ENCODE measurements at places on chromosomes 6 and 20.

- no peak for DNase-seq
Observed at GRCh38 chr6:69180361-69181067, 545.4 kb downstream of the ADGRB3 start.

DNA sequence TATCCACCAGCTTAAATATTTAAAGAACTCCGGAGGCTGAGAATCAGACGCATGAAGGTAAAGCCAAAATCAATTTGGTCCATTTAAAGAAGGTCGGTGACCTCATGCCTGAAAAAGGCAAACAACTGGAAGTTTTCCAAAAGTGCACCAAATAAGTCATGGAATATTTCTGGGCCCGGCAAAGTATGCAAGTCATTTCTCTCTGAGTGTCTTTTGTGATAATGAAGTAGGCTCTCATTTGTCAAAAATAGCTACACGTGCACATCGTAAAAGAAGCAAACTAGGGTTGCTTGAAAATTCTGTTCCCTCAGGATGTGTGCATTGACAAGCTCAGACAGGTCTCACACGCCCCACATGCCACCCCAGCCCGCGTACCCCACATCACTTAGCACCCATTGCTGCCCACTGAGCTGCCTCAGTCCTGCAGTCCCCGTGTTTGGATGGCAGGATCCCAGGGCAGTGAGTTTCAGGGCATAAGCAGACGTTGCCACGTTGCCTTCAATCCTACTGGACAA is 20.5 kb upstream of the PYGB start:
- no peak for DNase-seq

GRCh38 chr6:132390451-132390850 is 10.8 kb downstream of the MOXD1 start:
- no peak for DNase-seq

DNA sequence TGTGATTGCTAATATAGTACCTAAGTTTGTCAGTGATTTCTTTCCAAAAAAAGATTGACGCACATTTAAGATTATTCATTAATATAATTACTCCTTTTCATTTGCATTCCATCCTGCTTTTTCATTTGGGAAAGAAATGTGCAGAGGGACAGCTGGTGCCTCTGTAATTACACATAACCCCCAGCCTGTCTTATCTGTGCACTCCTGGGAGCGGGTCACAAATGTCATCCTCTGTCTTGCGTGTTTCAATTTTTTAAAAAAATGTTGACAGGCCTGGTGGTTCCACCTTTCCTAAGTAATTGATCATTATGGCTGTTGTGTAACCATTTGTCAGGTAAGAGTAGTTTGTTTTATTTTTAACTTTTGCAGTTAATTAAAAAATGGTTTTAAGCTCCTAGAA is 92.7 kb downstream of the SLX4IP start:
- no peak for DNase-seq

GRCh38 chr6:37990762-37991525 is 171.4 kb downstream of the ZFAND3 start:
- no peak for DNase-seq

DNA sequence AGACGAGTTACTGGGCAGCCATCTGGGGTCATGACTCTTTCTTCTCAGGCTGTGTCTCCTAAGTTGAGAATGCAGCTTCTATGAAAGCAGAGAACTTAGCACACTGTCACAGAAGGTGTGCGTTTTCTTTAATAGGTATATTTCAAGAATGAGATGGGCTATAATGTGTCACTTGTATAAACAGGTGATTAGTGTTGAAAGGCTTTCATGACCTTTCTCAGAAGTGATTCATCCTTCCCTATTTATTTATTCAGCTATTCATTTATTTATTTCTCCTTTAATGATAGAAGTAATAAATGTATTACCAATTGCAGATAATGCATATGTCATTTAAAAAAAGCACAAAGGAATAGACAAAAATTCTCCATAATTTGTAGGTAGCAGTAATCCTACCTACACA is 157.2 kb upstream of the COL21A1 start:
- no peak for DNase-seq

GRCh38 chr6:26130581-26131249 is 43.5 kb downstream of the HFE start:
- no peak for DNase-seq

DNA sequence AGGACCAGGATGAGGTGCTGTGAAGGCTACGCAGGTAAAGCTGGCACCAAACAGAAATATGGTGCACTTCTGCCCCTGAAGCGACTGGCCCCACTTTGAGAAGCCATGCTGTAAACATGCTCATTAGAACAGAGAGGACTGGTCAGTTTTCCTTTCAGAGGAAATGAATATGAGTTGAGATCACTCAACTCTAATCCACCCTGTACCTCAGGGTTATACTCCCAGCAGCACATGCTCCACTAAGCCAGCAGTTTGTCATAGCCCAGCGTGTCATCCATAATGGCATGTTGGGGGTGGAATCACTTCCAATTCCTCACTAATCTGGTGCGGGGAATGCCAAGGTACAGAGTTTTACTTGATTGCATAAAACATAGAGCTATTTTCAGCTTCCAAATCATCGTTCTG is 98.1 kb downstream of the HIVEP2 start:
- DNase-seq = no peak

DNA sequence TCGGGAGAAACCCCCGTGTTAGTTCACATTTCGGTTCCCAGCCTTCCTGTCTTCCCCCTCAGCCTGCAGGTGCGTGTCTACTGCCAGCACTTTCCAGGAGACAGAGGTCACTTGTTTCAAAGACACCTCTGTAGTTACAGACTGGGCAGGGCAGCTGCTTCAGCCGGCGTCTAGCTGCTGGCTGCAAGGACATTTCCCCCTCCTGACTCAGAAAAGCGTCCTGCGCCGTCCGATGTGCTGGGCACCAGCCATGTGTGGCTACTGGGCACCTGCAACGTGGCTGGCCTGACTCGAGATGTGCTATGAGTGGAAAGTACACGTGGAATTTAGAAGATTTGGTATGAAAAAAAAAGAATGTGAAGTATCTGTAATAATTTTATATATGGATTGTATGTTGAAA is 37.6 kb downstream of the RRBP1 start:
- DNase-seq = no peak

DNA sequence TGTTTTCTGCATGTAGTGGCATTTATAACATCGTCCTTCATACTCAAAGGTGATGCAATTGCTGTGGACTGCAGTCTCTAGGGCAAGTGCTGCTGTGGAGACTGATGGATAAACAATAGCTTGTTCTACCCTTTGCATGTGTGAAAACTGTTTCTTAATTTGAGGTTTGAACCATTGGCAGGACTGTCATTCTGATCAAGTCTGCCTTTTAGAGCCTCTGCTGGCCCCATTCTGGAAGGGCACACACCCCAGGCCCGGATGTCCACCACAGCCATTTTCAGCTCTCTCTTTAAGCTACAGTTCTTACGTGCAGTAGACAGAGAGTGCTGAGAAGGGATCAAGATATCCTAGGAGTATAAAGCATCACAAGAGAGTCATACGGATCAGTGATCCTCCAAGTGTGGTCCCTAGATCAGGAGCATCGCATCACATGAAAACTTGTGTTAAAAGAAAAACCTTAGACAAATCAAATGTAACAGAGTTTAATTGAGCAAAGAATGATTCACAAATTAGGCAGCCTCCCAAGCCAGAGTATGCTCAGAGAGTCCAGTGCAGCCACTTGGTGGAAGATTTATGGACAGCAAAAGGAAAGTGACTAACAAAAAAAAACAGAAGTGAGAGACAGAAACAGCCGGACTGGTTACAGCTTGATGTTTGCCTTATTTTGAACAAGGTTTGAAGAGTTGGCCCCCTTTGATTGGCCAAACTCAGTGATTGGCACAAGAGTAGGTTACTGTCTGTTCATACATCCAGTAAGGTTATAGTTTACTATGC is 52.0 kb downstream of the FRK start:
- DNase-seq = peak; percentile 55

- peak; percentile 34 for DNase-seq
Observed at GRCh38 chr20:20864351-20865096, 152.1 kb upstream of the RALGAPA2 start.

DNA sequence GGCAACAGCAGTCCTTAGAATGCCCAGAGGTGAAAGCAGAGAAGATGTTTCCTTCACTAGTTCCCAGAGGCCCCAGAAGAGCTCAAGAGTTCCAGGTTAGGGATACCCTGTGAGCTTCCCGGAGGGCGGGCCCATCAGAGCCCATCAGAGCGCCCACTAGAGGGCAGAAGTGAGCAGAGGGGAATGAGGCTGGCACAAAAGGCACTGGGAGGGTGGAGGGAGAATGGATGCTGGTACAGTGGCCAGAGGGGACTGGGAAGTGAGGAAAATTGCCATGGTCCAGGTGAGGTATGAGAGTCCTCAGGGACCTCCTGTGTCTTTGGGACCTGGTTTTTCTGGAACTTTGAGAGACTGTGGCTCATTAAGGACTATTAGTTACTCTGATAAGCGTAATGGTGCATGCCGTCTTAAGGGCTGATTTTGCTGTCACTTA is 57.3 kb downstream of the LINC00237 start:
- DNase-seq = no peak

DNA sequence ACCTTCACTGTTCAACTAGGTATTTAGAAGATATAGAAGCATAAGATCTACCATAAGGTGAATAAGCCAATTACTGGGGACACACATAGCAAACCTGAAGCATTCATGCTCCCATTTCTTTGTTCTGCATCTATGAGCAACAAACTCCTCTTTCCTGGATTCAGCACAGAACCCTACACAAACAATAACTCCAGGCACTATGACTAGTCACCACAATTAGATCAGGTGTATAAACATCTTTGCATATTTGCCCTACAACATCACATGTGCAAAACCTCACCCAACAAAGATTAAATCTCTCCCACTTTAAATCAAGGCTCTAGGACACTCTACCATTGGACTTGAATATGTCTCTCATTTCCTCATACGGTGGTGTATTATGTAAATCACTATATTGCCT is 652.3 kb downstream of the EPHA7 start:
- DNase-seq = no peak

GRCh38 chr6:11486486-11486885 is 51.1 kb upstream of the TMEM170B start:
- DNase-seq = no peak
